T-helper 17 cell (primary cell): ENCODE measurements at places on chromosomes 5 and 9.

GRCh38 chr5:134534726-134535110, 9.2 kb downstream of the JADE2 start:
- peaks cover 3% of the 10 kb centered on the region for H3K36me3 ChIP-seq
- no peaks in the 10 kb centered on the region for H3K27me3 ChIP-seq
- peaks cover 53% of the 10 kb centered on the region for H3K4me1 ChIP-seq

GRCh38 chr9:4424038-4424437, 66.2 kb upstream of the SLC1A1 start:
- H3K4me1 ChIP-seq = peaks cover 5% of the 10 kb centered on the region
- H3K27ac ChIP-seq = no peak overlapping the region
- H3K36me3 ChIP-seq = no peaks in the 10 kb centered on the region
- H3K4me3 ChIP-seq = no peak overlapping the region
- peaks cover 26% of the 10 kb centered on the region for H3K27me3 ChIP-seq

- no peak overlapping the region for H3K27ac ChIP-seq
- no peak for DNase-seq
- H3K27me3 ChIP-seq = peaks cover 60% of the 10 kb centered on the region
- no peak overlapping the region for H3K4me3 ChIP-seq
- peaks cover 6% of the 10 kb centered on the region for H3K36me3 ChIP-seq
Measured at GRCh38 chr9:135079676-135080075, 7.8 kb upstream of the OLFM1 start.

DNA sequence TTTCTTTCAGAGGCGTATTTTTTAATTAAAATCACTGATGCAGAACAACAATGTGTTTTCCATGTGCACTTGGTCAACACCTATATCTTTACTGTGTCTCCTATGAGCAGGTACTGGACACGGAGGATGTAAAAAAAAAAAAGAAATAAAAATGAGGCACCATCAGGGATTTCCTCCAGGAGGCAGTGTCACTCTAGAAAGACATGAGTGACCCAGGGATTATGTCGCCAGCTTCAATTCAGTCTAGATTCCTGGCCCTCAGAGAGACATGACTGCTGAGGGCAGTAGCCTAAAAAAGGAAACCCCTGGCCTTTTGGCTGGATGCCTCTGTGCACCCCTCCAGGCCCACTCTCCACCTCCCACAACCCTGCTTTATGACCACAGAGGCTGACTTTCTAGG, 18.3 kb upstream of the IL33 start:
- DNase-seq = no peak
- H3K4me1 ChIP-seq = peaks cover 4% of the 10 kb centered on the region
- H3K27ac ChIP-seq = no peak overlapping the region
- peaks cover 3% of the 10 kb centered on the region for H3K36me3 ChIP-seq

GRCh38 chr5:65366655-65367054, 115.1 kb downstream of the ADAMTS6 start:
- peaks cover 2% of the 10 kb centered on the region for H3K36me3 ChIP-seq
- no peaks in the 10 kb centered on the region for H3K4me1 ChIP-seq
- DNase-seq = no peak
- H3K4me3 ChIP-seq = no peak overlapping the region

DNA sequence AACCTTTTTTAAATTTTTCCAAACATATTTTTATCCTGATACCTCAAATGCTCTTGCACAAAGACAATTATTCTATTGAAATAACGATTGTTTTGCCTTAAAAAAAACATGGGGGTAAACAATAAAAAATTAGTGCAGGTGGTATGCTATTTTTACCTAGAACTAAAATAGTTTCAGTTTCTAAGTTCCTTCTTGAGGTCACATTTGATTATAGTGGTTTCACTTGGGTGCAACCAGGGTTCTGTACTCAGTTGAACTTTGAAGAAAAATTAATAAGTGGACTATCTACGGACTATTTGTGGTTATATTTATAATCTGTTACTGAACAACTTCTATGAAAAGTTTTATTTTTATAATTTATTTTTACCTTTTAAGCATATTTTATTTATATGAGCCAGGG, 387.1 kb upstream of the IZUMO3 start:
- no peaks in the 10 kb centered on the region for H3K27me3 ChIP-seq
- H3K4me3 ChIP-seq = no peak overlapping the region
- no peaks in the 10 kb centered on the region for H3K4me1 ChIP-seq
- no peak for DNase-seq
- no peaks in the 10 kb centered on the region for H3K36me3 ChIP-seq
- no peak overlapping the region for H3K27ac ChIP-seq

DNA sequence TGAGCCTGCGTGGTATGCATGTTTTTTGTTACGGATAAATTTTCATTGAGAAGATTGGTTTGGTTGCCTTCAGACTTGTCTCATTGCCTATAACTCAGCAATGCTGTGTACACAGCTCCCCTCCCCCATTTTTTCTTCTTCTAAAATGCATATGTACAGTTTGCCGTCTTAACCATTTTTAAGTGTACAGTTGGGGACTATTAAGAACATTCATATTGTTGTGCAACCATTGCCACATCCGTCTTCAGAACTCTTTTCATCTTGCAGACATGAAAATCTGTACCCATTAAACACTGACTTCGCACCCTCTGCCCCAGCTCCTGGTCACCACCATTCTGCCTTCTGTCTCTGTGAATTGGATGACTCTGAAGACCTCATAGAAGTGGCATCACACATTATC, 6.2 kb downstream of the EXOC3 start:
- H3K4me3 ChIP-seq = no peak overlapping the region
- no peaks in the 10 kb centered on the region for H3K27me3 ChIP-seq
- H3K4me1 ChIP-seq = peaks cover 46% of the 10 kb centered on the region
- DNase-seq = no peak
- peaks cover 33% of the 10 kb centered on the region for H3K36me3 ChIP-seq

- H3K36me3 ChIP-seq = no peaks in the 10 kb centered on the region
- H3K4me1 ChIP-seq = no peaks in the 10 kb centered on the region
- H3K4me3 ChIP-seq = no peak overlapping the region
- DNase-seq = no peak
- no peak overlapping the region for H3K27ac ChIP-seq
- H3K27me3 ChIP-seq = peaks cover 33% of the 10 kb centered on the region
Measured at GRCh38 chr5:42566652-42567295, 143.5 kb downstream of the GHR start.

DNA sequence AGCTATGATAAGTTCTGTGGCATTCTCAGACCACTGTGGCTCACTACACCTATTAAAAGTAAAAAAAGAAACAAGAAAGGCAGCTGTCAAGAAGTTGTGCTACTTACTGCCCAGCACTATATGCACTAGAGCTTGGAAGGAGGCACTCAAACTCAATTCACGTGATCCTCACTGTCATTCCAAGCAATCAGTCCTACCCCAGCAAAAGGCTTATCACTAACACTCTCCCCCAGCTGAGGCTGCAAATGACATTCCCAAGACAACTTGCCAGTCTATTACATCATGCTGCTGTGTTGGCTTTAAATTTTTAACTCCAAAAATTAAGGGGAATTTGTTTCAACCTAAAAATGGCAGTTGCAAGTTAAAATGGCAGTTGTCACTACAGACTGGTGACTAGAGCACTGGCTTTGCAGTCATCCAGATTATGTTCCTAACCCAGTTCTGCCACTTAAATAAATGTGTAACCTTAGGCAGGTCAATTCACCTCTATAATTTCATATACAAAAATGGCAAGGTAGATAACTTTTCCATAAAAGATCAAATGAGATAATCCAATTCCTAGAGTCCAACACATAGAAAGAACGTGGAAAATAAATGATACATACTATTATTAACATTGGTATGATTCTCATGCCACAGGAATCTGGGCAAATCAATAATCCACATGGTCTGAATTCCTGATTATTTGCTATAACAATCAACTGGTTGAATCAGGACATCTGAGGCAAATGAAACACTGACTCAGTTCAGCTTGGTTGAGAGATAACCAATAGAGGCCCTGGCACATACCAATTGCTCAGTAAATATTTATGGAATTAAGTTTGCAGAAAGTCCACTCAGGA, 52.4 kb downstream of the FBXW11 start:
- no peaks in the 10 kb centered on the region for H3K36me3 ChIP-seq
- DNase-seq = no peak
- H3K4me1 ChIP-seq = peaks cover 20% of the 10 kb centered on the region
- peak overlapping the region; percentile 16 for H3K27ac ChIP-seq
- no peak overlapping the region for H3K4me3 ChIP-seq

- H3K4me3 ChIP-seq = no peak overlapping the region
- no peak for DNase-seq
- H3K27ac ChIP-seq = no peak overlapping the region
- H3K4me1 ChIP-seq = no peaks in the 10 kb centered on the region
Measured at GRCh38 chr9:106920701-106921283, 57.8 kb downstream of the ZNF462 start.

DNA sequence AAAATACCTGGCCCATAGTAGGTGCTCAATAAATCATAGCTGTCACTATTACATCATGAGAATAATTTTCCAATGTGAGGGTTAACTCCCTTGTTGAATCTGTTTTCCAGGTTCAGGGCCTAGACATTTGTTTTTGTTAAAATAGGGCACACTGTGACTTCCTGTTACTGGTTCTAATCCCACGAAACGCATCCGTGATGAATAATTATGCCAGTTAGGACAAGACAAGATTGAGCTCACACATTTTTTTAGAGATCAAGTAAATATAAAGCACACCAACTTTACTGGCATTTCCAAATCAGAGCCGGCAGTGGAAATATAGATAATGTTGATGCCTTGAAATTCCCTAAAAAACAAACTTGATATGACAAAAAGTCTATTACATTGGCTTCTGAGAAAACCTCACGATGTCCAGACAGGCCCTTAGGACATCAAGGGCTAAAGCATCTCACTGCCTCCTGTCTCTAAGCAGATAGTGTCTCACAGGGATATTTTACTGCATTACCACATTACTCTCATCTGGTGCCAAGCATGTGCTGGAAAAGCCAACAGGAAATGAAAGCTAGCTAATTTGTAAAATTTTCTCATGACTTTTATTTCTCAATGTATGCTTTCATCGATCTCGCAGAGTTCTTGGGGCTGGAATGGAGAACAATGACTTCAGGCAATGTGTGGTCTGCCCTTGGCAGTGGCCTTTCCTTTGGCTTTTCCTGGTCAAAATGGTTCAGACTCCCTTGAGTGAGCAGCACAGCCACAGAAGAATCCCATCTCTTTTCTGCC, 414.3 kb upstream of the PAPPA start:
- no peaks in the 10 kb centered on the region for H3K36me3 ChIP-seq
- no peak overlapping the region for H3K27ac ChIP-seq
- H3K4me3 ChIP-seq = no peak overlapping the region
- peaks cover 2% of the 10 kb centered on the region for H3K27me3 ChIP-seq

GRCh38 chr9:132008855-132009812, 70.5 kb downstream of the MED27 start:
- H3K27ac ChIP-seq = no peak overlapping the region
- no peak overlapping the region for H3K4me3 ChIP-seq
- peaks cover 31% of the 10 kb centered on the region for H3K4me1 ChIP-seq
- H3K36me3 ChIP-seq = peaks cover 11% of the 10 kb centered on the region

DNA sequence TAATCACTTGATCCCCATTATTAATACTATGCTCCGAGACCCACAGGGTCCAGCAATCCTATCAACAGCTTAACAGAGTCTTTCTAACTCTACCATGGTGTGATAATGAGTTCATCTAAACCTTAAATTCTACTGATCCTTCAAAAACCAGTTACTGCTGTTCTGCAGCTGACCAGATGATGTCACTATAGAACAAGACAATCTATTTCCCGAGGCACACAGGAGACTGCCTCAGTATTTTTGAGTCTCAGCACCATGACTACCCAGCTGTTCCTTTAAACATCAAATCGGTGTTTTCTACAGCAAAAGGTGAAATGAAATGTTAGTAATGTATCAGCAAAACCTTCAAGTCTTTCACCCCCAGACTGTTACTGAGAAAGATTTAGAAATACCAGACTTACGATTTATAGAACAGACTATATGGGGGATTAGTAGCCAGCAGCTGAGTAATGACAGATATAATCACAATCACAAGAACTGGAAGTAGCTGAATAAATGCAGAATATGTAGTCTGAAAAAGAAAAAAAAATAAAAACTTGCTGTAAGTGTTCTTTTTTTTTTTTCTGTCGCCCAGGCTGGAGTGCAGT, 16.9 kb downstream of the DNAJC18 start:
- H3K27me3 ChIP-seq = no peaks in the 10 kb centered on the region
- H3K27ac ChIP-seq = peak overlapping the region; percentile 41
- H3K4me1 ChIP-seq = peaks cover 4% of the 10 kb centered on the region
- no peak for DNase-seq

DNA sequence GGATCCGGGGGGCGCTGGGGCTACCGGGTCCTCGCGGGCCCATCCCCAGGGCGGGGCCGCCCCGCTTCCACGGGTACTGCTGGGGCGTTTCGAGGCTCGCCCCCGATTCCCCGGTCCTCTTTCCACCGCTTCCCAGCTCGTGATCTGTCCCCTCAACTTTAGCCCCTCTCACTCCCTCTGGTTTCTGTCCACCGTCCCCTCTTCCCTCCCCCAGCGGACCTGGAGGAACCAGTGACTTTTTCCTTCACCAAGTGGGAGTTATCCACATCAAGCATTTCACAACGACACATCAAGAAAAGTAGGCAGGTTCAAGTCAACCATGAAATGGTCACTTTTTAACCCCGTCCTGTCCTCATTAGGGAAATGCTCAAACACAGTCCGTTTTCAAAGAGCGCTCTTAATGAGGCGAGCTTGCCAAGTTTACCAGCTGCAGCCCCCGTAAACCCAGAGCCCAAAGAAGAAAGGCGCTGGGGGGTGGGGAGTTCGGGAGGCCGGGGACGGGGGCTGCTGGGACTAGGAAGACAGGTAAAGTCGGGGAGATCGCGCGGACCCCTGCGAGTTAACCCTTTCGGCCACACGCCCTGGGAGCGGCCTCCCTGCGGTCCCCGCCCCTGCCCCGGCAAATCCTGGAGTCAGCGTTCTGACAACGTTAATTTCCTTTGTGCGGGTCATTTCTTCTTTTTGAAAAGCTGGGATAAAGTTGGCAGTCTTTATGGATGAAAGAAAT, 2.1 kb upstream of the NFIB start:
- peaks cover 27% of the 10 kb centered on the region for H3K4me1 ChIP-seq
- H3K27ac ChIP-seq = no peak overlapping the region
- DNase-seq = no peak
- H3K27me3 ChIP-seq = peaks cover 42% of the 10 kb centered on the region

GRCh38 chr9:91734371-91734981, 215.6 kb downstream of the ROR2 start:
- H3K27ac ChIP-seq = no peak overlapping the region
- no peak overlapping the region for H3K4me3 ChIP-seq
- H3K27me3 ChIP-seq = peaks cover 38% of the 10 kb centered on the region
- no peaks in the 10 kb centered on the region for H3K4me1 ChIP-seq
- H3K36me3 ChIP-seq = no peaks in the 10 kb centered on the region

- H3K4me3 ChIP-seq = peak overlapping the region; percentile 56
- H3K36me3 ChIP-seq = peaks cover 1% of the 10 kb centered on the region
- peaks cover 31% of the 10 kb centered on the region for H3K4me1 ChIP-seq
- peaks cover 22% of the 10 kb centered on the region for H3K27me3 ChIP-seq
- peak overlapping the region; percentile 96 for H3K27ac ChIP-seq
Measured at GRCh38 chr5:160507221-160507721, 85.6 kb downstream of the PTTG1 start.

GRCh38 chr5:36153726-36154125, 1.8 kb downstream of the SKP2 start:
- H3K36me3 ChIP-seq = peaks cover 7% of the 10 kb centered on the region
- no peak for DNase-seq
- peak overlapping the region; percentile 6 for H3K27ac ChIP-seq
- peaks cover 35% of the 10 kb centered on the region for H3K4me1 ChIP-seq
- H3K4me3 ChIP-seq = peak overlapping the region; percentile 77

- no peaks in the 10 kb centered on the region for H3K36me3 ChIP-seq
- no peak for DNase-seq
- no peak overlapping the region for H3K27ac ChIP-seq
- no peaks in the 10 kb centered on the region for H3K4me1 ChIP-seq
- H3K27me3 ChIP-seq = no peaks in the 10 kb centered on the region
- no peak overlapping the region for H3K4me3 ChIP-seq
Measured at GRCh38 chr5:161382685-161383084, 163.8 kb downstream of the GABRB2 start.

GRCh38 chr5:997001-997474, 11.6 kb upstream of the NKD2 start:
- no peak for DNase-seq
- H3K36me3 ChIP-seq = no peaks in the 10 kb centered on the region
- H3K4me3 ChIP-seq = peak overlapping the region; percentile 47
- peaks cover 8% of the 10 kb centered on the region for H3K4me1 ChIP-seq
- H3K27me3 ChIP-seq = peaks cover 10% of the 10 kb centered on the region
